ENCODE measurements at places on chromosomes 3 and 15.

DNA sequence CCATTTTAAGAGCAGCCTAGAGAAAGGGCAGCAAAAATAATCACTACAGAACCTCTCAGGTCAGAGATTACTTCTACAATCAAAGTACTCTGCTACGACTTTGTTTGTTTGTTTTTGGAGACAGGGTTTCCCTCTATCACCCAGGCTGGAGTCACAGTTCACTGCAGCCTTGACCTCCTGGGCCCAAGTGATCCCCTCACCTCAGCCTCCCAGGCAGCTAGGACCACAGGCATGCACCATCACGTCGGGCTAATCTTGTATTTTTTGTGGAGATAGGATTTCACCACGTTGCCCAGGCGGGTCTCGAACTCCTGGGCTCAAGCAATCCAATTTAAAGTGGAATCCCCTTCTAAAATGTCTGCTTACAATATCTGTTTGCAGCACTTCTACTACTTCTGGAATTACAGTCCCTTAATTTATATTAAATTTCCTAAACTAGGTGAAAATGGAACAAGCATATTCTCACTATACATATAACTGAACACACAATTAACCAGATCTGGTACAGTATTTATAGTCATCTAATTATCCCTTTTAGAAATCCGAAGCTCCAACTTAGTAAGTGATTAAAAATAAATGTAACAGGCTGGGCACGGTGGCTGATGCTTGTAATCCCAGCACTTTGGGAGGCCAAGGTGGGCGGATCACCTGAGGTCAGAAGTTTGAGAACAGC is 4.4 kb downstream of the UACA start:
- H3K27ac ChIP-seq, result no peak overlapping the region
- H3K36me3 ChIP-seq, result no peaks in the 10 kb centered on the region
- H3K27me3 ChIP-seq, result peaks cover 39% of the 10 kb centered on the region
- no peak overlapping the region for H3K4me3 ChIP-seq
- peaks cover 8% of the 10 kb centered on the region for H3K4me1 ChIP-seq
- DNase-seq, result no peak

- no peak for DNase-seq
- H3K36me3 ChIP-seq, result peaks cover 53% of the 10 kb centered on the region
- H3K4me3 ChIP-seq, result no peak overlapping the region
Measured at GRCh38 chr15:67181221-67181639, 73.2 kb downstream of the AAGAB start.

GRCh38 chr3:184334470-184335158 is 2.8 kb upstream of the FAM131A start:
- H3K36me3 ChIP-seq, result peaks cover 57% of the 10 kb centered on the region
- peaks cover 57% of the 10 kb centered on the region for H3K4me1 ChIP-seq
- H3K4me3 ChIP-seq, result peak overlapping the region; percentile 67
- H3K27ac ChIP-seq, result peak overlapping the region; percentile 92

GRCh38 chr3:116453666-116454346 is 8.5 kb upstream of the LSAMP start:
- no peaks in the 10 kb centered on the region for H3K27me3 ChIP-seq
- H3K4me1 ChIP-seq, result no peaks in the 10 kb centered on the region
- no peak for DNase-seq
- no peak overlapping the region for H3K27ac ChIP-seq

DNA sequence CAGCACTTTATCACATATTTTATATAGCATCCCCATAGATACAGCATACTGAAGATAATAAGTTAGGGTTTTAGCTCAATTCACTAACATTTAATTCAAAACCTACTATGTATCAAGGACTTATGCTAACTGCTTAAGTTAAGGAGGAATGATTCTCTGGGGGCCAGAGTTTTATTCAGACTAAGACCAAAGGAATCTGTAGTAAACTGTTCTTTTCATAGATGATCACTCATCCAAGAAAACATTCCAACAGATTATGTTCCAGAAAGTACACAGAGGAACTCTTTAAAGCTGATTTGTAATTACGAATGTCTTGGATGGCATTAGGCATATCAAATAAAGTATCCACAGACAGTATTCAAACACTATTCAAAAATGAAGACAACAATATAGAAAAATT is 226.4 kb downstream of the SCAPER start:
- DNase-seq, result no peak
- no peak overlapping the region for H3K4me3 ChIP-seq
- peaks cover 2% of the 10 kb centered on the region for H3K36me3 ChIP-seq
- no peaks in the 10 kb centered on the region for H3K27me3 ChIP-seq

DNA sequence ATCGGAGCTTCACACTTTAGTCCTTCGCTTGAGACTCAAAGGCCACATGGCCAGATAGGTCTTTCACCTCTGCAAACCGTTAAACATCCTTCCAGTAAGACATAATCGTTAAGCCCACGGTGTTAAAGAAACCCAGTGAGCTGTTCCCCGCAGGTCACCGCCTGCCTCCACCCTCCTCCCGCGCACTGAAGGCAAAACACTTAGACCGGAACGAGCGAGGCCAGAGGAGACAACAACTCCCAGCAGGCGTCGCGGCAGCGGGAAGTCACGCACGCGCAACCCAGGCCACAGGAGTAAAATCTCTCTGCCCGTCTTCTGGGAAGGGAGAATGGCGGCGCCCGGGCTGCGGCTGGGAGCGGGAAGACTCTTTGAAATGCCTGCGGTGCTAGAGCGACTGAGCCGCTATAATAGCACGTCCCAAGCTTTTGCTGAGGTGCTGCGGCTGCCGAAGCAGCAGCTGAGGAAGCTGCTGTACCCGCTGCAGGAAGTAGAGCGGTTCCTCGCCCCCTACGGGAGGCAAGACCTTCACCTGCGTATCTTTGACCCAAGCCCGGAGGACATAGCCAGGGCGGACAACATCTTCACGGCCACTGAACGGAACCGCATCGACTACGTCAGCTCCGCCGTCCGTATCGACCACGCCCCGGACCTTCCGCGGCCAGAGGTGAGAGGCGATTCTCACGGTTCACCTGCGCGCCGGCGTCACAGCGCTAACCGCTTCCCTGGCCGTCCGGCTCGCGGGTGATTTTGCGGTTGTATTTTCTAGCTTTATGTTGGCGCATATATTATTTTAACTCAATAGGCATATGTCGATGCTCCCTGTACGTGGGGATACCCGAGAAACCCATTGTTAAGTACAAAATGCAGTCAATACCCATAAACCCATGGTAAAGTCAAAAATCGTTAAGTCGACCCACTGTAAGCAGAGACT is at the start of gene GTPBP8:
Gene GTPBP8 (plus strand): TSS at position 313 of the 931 bp plus-strand sequence. CDS start 16 bp downstream, at position 329.
- DNase-seq, result peak; percentile 95
- H3K4me3 ChIP-seq, result peak within 1 kb of the TSS; percentile 88
- H3K27ac ChIP-seq, result peak within 1 kb of the TSS; percentile 97
- peaks cover 56% of the 10 kb centered on the region for H3K4me1 ChIP-seq

DNA sequence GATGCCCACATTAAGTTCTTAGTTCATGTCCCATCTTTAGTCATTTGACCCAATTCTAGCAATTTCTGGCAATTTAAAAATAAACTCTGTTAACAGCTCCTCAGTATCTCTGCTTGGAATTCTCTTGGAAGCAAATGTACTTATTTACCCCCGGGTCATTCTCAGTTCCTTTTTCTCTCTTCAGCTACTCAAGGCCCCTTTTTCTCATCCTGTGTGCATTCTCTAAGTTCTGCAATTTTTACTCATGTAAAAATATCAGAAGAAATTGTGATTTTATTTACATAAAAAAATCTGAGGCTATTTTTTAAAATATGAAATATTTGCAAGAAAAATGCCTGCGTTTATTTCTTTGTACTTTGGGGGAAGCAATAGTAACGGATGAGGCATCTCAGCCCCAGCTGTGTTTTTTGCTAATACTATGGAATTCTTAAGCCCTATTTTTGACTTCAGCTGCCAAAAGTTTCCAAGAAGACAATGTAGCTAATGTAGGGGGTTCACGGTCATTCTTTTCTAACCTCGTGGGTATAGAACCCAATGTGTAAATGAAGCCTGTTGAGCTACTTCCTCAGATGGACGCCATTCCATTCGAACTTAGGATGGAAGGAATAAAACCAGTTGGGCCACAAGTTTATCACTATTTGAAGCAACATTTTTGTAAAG is 20.0 kb downstream of the CERS3 start:
- DNase-seq, result no peak
- H3K36me3 ChIP-seq, result no peaks in the 10 kb centered on the region
- H3K4me1 ChIP-seq, result no peaks in the 10 kb centered on the region
- H3K27me3 ChIP-seq, result peaks cover 10% of the 10 kb centered on the region
- H3K4me3 ChIP-seq, result no peak overlapping the region

- no peak overlapping the region for H3K27ac ChIP-seq
- no peak for DNase-seq
- H3K36me3 ChIP-seq, result no peaks in the 10 kb centered on the region
- no peaks in the 10 kb centered on the region for H3K27me3 ChIP-seq
- H3K4me1 ChIP-seq, result no peaks in the 10 kb centered on the region
- no peak overlapping the region for H3K4me3 ChIP-seq
Measured at GRCh38 chr3:148077318-148077923, 620.3 kb upstream of the AGTR1 start.

DNA sequence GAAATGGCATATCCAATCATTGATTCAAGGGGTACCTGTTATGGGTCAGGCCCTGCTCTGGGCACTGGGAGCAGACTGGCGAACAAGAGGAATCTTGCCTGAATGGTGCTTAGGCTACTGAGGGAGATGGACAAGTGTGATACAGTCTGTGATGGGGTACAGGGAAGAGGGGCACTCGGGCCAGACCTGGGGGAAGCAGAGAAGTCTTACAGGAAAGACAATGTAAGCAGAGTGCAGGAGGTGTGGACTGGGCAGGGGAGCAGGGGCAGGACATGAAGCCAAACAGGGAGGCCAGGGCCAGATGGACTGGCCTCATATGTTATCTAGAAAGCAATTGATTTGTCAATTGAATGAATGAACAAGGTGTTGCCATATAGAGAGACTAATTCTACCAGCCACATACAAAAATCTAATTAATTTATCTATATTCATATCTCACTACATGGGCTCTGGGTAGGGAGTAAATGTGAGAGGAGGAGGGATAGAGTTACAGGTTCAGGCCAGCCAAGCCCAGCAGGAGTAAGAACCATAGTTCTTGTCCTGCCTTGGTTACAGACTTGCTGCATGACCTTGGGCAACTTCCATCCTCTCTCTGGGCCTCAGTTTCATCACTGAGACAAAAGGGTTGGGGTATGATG is 3.6 kb upstream of the IGDCC4 start:
- H3K27me3 ChIP-seq, result peaks cover 37% of the 10 kb centered on the region
- no peak overlapping the region for H3K27ac ChIP-seq
- no peak for DNase-seq
- peaks cover 11% of the 10 kb centered on the region for H3K4me1 ChIP-seq
- no peaks in the 10 kb centered on the region for H3K36me3 ChIP-seq
- no peak overlapping the region for H3K4me3 ChIP-seq

All from activated CD4-positive, alpha-beta T cell treated with anti-CD3 and anti-CD28 coated beads, Interleukin-2, amount 10 ng/mL, durations not matched to agents 24 days and 14 days (primary cell).